Stimulated activated CD4-positive, alpha-beta T cell treated with anti-CD3 and anti-CD28 coated beads, Interleukin-1b, Interleukin-23, amount 100 ng/mL, for 1 hour (primary cell): ENCODE measurements at places on chromosomes 7 and 10.

- no peak for DNase-seq
Observed at GRCh38 chr7:114083166-114084001, 164.6 kb upstream of the PPP1R3A start.

DNA sequence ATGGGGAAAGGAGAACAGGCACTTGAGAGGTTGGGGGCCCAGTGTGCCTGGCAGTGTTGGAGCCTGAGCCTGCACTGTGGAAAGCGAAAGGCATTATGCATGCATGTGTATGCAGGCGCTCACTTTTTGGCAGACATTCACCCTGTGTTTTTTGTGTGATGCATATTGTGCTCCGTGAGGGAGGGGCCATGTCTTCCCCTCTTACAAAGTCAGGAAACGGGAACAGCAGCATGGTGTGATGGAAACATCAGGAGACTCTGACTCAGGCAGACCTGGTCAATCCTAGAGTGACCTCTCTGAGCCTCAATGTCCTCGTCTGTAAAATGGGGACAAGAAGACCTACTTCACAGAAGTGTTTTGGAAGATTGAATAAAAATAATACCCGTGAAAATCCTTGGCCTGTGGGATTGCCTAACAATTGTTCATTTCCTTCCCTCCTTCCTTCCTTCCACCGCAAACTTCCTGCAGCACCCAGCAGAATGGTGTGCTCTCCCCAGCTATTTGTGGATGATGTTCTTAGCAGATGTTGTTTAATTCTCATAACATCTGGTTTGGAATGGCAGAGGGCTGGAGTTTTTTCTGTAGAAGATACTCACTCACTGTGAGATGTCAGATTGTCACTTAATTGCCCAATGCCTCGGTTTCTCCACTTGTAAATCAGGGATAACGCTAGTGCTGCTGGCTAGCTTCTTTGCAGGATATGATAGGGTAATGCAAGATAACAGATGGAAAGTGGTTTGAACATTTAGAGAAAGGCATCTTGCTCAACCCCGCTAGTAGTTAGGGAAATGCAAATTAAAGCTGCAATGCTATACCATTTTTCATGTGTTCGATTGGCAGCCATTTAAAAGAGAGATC is 39.8 kb downstream of the CDH23 start:
- DNase-seq: no peak

- no peak for DNase-seq
Observed at GRCh38 chr7:44224080-44224973, 23.5 kb downstream of the YKT6 start.

- DNase-seq: no peak
Observed at GRCh38 chr7:94445696-94446194, 51.0 kb downstream of the COL1A2 start.

GRCh38 chr10:56296618-56297017 is 64.4 kb downstream of the ZWINT start:
- no peak for DNase-seq

- no peak for DNase-seq
Observed at GRCh38 chr10:14660831-14661230, 113.9 kb downstream of the FAM107B start.

DNA sequence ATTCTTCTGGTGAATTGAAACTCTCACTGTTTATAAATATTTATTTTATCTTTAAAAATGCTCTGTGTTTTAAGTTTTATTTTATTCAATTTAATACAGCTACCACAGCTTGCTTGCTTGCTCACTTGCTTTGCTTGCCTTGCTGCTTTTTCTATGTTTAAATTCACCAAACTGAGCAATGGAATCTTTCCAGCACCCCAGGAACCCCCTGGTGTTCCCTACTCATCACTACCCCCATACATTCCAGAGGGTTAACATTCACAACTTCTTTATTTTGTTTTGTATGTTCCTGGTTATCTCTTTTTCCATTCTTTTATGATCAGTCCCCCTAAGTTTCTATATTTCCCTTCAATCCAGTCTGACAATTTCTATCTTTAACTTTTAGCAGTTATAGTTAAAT is 166.5 kb upstream of the COL1A2 start:
- DNase-seq: no peak

GRCh38 chr7:5872326-5872725 is 8.3 kb upstream of the OCM start:
- DNase-seq: no peak

DNA sequence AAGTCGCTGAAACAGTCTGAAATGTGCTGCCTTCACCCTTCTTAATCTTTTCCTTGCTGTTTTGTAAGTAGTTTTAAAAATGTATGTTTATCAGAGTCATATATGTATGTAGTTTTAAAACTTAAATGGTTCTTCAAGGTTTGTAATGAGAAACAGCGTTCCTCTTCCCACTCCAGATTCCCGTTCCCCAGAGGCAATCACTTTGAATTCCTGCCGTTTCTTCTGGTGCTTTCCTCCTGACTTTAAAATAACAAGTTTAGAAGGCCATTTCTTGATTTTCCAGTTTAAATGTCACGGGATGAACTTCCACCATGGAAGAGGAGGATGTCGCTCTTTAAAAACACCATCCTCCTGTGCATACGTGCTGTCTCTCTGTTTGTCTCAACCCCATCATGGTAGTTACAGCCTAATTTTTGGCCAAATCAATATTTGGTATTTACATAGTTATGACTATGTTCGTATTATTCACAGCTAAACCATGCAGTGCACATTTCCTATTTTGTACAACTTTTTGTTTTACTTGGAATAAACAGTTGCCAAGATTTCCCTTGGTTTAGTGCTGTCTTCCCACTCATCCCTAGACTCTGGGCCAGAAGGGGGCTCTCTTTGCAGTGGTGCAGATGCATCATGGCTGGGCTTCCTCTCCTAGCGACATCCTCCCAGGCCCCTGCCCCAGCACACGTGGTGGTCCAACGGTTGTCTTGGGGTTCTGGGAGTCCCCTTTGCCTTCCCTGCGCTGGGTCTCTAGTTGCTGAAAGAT is 151.4 kb downstream of the PTPN20 start:
- DNase-seq: no peak

- DNase-seq: no peak
Observed at GRCh38 chr10:128400564-128400963, 274.3 kb upstream of the MKI67 start.

- DNase-seq: no peak
Observed at GRCh38 chr7:143120691-143121405, 11.0 kb upstream of the PIP start.

GRCh38 chr7:27917774-27918314 is 177.9 kb downstream of the TAX1BP1 start:
- no peak for DNase-seq

DNA sequence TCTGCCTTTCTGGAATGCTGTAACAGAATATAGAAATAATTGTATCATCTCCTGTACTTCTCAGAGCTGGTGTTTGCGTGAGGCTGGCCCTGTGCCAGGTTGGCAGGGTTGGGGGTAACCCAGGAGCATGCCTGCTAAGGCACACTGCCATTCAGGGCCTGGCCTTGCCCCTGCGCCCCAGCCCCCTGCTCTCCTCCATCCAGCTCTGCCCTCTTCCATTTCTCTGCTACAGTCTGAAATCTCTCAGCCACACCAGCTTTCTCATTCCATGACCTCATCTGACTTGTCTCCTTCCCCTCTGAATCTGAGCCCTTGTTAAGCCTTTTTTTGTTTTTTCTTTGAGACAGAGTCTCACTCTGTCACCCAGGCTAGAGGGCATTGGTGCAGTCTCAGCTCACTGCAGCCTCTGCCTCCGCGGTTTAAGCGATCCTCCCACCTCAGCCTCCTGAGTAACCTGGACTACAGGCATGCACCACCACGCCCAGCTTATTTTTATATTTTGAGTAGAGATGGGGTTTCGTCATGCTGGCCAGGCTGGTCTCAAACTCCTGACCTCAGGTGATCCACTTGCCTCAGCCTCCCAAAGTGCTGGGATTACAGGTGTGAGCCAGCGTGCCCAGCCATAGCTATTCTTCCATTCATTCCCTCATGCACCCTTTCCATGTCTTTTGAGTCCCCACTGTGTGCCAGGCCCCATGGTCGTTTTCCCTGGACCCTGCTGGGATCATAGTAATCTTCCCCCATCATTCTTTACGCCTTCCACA is 206.8 kb downstream of the CUX1 start:
- no peak for DNase-seq

DNA sequence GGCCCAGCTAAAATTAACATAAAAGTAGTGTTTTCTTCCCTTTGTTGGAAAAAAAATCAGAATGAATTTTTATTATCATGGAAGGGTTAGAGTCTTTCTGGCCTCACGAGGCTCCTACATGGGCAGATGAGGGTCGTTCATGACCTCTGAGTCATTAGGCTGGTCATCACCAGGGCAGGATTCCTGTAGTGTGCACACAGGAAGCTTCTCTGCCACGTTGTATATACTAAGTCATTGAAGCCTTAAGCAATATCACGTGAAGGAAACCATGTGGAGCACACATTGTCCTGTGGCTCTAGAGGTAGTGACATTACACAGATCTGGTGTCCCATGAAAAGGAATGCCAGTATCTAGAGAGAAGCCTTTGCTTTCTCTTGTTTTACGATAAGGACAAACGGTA is 84.7 kb upstream of the C1QL3 start:
- DNase-seq: no peak

GRCh38 chr10:123149568-123150270 is 1.8 kb downstream of the HMX2 start:
- DNase-seq: no peak

- DNase-seq: no peak
Observed at GRCh38 chr7:91343420-91343960, 79.3 kb downstream of the FZD1 start.

GRCh38 chr7:108442039-108442568 is 14.1 kb downstream of the NRCAM start:
- no peak for DNase-seq

GRCh38 chr10:123331438-123331837 is 177.2 kb downstream of the BUB3 start:
- no peak for DNase-seq

GRCh38 chr10:10045765-10046028 is 972.0 kb upstream of the CELF2 start:
- DNase-seq: no peak

DNA sequence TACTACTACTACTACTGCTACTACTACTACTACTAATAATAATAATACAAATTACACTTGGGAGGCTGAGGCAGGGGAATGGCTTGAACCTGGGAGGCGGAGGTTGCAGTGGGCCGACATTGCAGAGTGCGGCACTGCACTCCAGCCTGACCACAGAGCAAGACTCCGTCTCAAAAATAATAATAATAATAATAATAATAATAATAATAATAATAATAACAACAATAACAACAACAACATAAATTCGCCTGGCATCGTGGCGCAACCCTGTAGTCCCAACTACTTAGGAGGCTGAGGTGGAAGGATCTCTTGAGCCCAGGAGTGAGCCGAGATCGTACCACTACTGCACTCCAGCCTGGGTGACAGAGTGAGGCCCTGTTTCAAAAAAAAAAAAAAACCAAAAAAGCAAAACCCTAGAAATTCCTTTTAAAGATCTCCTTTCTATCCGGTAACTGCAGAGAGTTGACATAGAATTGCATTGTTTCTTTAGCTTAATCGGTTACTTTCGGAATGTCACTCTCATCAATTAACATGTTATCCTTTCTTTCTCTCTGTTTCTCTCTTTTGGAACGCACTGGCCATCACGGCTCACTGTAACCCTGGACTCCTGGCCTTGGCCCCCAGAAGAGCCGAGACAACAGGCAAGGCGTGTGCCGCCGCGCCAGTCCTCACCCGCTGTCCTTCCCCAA is 972 bp downstream of the PHYH start:
- DNase-seq: no peak

- DNase-seq: no peak
Observed at GRCh38 chr10:99507265-99507664, 25.5 kb upstream of the NKX2-3 start.

- no peak for DNase-seq
Observed at GRCh38 chr7:81062755-81063154, 143.9 kb upstream of the SEMA3C start.

DNA sequence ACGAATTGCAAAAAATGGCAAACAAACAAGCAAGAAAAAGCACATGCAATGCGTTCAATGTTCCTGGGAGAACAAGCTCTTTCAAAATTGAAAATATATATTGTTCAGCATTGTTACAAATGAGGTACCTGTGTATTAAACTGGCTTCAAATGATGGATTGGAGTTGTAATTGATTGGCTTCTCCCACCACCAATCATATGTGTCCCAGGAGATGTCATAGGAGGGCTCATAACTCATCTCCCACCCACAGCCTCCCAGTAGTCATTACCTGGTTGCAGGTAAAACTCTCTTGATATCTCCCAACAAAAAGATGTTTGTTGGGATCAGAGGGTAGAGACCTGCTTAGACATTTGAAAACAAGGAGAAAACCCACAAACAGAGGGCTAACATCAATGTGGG is 302.9 kb downstream of the BAMBI start:
- no peak for DNase-seq

DNA sequence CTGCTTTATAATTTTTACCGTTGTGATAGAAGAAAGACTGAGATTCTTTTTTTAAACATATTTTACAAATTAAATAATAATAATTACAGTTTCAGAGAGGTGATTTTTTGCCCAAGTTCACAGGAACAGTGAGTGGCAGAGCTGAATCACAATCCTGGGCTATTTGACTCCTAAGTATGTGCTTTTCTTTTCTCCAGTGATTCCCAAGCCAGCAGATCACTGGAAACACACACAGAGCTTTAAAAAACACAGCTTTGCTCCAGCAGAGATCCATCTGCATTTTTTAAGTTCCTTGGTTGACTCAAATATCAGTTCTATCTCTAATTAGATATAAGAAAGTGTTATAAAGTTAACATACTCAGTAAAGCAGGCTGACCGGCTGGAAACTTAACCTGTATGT is 69.0 kb downstream of the AHR start:
- DNase-seq: no peak

DNA sequence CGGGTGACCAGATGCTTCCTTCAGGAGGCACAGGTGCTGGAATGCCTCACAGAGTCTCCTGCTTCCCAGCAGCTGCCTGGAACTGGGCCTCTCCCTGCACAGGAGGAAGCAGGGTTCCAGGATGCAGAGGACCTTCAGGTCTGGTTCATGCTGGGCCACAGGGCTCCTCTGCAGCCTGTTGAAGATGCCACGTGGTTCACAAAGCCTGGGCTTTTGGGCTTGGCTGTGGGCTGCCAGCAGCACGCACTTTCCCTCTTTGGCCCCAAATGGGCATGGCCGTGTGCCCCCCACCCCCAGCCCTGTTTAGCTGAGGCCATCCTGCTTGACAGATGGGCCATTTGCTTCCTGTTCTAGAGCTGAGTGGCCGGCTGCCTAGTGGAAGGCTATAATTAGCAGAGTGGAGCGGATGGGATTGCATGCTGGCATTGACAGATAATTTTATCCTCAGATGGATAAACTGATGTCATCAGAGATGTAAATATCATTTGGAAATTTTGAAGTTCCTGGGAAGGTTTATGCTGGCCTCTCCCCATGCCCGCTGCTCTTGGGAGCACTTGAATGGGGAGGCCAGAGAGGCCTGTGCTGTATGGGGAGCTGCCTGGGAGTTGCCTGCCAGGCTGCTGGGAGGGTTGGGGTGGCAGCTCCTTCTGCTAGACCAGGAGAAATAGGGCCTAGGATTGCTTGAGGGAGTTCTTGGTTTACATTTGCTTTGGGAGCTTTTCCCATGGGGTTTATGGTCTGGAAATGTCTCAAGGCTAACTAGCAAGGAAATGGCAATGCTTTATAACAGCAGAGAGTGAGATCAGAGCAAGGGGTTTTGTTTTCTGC is 28.2 kb downstream of the TSPAN15 start:
- no peak for DNase-seq

GRCh38 chr7:71846160-71846559 is 566.0 kb downstream of the CALN1 start:
- no peak for DNase-seq
